ENCODE measurements at places on chromosomes 2 and 18.
A peak's percentile ranks its signal among the peaks of the same experiment; 100 is the strongest.

DNA sequence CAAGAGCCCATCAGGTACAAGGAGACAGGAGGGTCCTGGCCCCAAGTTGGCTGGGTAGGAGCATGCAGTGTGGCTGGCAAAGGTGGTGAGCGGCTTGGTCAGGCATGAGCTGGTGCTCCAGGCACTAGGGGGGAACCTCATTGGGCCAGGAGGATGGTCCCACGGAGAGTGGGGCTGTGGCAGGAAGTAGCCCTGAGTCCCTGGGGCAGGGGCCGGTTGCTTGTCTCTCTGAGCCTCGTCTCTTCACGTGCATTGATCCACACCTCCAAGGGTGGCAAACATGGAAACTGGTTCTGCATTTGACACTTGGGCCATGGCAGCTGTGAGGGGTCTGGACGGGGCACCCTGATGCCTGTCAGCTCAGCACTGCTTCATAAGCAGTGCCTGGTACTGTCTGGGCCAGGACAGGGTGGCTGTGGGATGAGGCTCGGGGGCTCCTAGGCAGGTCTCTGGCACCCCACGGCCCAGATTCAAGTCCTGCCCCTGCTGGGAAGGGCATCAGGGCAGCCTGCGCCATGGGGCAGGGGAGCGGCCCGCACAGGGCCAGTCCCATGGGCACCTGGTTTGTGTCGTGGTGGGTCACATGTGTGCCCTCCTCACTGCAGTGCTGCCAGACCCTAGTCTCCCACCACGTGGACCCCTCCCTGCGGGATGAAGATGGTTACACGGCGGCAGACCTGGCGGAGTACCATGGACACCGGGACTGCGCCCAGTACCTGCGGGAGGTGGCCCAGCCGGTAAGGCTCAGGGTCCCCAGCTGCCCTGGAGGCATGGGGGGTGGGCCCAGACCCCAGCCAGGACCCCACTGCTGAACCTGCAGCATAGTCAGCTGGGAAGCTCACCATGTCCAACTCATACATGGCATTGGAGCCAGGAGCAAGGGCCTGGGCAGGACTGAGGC, 16.4 kb downstream of the ESPNL start:
- no peak for DNase-seq

GRCh38 chr2:202378662-202379358, 2.7 kb downstream of the BMPR2 start:
- no peak for DNase-seq

DNA sequence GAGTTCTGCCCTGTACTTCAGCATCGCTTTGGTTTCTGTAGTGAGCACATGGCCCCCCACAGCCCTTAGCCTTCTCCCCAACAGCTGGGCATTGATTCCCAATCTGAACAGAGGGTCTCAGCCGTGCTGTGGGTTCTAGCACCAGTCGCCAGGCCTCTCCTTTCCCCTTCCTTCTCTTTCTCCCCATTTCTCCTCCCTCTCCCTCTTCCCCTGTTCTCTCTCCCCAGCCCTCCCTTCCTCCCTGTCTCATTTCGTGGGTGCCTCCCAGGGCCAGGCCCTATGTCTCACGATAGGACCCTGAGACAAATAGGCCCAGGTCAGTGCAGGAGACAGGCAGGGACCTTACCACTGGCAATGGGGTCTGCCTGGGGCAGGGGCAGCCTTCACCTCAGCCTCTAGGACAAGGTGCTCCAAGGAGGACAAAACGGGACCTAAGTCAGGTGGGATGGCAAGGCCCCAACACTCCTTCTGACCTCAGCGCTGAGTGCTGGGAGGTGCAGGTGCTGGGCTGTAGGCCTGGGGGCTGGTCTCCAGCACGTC, 143.4 kb upstream of the GPC1 start:
- no peak for DNase-seq

GRCh38 chr2:147373800-147374422, 470.9 kb upstream of the ACVR2A start:
- DNase-seq: no peak

DNA sequence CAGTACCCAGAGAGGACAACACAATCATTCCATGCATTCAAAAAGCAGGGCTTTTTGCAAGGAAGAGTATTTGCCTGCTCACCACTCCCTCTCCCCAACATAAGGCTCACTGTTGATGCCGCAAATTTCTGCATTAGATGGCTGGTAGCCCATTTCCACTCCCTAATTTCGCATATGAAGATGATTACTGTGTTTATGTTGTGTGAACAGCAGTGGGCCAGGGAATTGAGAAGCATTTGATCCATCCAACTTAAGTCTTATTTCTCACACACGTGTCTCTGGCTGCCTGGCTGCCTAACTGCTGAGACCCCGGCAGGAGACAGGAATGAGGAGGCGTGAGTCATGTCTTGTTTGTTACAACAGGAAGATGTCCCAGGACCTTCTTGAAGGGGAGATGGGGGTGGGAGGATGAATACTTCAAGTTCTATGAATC, 294.1 kb downstream of the ALK start:
- DNase-seq: peak; percentile 9

DNA sequence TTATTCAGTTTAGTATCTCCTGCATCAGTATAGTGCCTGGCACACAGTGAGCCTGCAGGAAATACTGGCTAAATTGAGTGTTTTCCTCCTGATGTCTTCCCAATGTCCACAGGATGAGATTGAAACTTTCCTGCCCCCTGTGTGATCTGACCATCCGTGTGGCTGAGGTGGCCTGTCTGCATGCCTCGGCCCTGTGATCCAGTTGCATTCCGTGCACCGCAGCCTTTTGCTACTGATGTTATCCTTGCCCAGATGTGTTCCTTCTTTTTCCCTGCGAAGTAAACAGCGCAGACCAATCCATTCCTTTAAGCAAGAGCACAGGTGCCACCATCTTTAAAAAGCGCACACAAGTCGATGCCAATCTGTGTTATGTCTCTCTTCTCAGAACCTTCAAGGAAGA, 462.6 kb downstream of the PTPRM start:
- DNase-seq: no peak

DNA sequence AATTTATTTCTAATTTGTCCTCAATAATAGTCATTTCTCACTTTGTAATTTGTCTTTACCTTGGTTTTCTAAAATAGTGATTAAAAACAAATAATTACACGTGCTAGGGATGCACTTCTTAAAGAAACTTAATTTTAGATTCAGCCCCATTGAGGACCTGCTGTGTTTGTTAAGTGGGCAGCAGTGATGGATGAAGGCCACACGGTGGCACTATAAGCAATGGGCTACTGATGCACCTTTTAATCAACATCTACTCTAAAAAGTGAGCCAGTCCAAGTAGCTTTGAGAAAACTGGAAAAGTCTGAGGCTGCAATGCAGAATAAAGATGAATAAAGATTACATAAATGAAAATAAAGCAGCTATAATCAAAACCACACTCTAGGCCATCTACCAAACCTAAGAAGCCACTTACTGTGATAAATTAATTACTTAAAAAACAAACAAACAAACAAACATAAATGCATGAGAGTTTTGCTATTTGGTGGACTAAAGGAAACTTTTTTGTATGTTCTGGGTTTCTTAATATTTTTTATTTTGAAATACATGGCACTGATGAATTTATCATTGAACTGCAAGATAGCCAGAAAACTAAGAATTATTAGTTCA, 89.3 kb downstream of the PDE11A start:
- no peak for DNase-seq

- DNase-seq: no peak
These were observed 135.7 kb downstream of the OTX1 start for GRCh38 chr2:63186331-63186730.

DNA sequence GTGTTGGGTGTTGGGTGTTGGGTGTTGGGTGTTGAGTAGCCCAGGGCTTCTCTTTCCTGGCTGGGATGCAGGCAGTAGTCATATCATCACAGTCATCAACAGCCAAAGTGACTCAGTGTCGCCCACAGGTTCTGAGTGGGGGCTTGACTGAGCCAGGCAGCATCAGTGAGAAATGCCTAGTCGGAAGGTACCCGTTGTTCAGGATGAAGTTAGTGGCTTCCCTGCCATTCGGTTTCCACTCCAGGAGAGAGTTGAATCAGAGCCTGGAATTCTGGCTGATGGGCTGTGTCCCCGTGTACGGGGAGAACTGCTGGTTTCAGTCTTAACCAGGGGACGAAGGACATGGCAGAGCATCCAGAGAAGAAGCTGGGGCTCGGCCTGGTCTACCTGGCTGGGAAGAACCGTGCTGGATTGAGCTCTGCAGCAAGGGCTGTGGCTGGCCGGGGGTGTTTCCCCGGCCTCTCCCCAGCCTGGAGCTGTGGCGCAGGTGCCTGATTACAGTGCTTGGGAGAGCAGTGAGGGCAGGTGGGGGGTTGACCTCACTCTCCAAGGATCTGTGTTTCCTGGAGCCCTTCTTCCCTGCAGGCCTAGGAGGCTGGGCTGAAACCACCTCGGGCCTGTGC, 49.4 kb downstream of the AGAP1 start:
- no peak for DNase-seq

- no peak for DNase-seq
These were observed 149.2 kb upstream of the TWIST2 start for GRCh38 chr2:238698451-238699306.

- peak; percentile 42 for DNase-seq
These were observed 150.8 kb downstream of the PXDN start for GRCh38 chr2:1593371-1594122.

DNA sequence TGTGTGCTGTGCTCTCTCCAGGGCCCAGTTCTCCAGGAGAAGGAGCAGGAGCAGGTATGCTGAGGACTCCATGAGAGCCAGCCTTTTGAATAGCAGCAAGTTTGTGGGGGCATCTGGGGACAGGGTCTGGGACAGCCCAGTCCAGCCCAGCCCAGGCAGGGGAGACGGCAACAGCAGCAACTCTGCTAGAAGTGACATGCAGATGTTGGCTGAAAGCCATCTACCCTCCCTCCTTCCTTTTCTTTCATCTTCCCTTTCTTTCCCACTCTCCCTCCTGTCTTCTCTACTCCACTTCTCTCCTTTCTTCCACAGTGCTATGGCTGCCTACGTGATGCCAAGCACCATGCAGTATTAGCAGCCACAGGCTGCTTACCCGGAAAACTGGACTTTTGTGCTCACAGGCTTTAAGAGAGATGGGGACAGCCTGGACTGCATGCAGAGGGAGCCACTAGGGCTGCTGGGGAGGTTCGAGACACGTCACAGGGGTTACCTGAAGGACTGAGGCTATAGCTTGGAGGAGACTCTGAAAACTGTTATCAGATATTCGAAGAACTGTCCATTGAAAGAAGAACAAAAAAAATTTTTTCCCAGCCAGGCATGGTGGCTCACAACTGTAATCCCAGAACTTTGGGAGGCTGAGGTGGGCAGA, 23.8 kb upstream of the YWHAQ start:
- no peak for DNase-seq

DNA sequence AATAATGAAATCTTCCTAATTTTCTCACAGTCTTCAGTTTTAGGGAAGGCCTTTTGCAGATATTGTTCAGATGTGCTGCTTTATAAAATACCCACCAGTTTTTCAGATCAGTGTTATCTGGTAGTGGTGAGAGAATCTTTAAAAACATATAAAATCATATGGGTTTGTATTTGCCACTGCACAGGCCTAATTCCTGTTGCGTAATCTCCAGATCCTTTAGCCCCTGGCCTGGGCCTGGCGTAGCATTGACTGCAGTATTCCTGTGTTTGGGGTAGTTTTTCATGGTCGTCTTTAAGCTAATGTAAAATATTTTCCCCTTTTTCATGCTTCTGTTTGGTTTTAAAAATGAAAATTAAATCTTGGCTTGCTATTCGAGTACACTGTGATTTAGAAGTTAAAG, 43.2 kb downstream of the TSHZ1 start:
- no peak for DNase-seq

- DNase-seq: no peak
These were observed 45.2 kb downstream of the STRADB start for GRCh38 chr2:201496785-201497184.

GRCh38 chr2:105595536-105595935, 149.2 kb upstream of the NCK2 start:
- DNase-seq: no peak

All from GM04503 (cell line).